ENCODE measurements at places on chromosomes 12 and 14.

- no peak for DNase-seq
Observed at GRCh38 chr12:47803191-47803875, 16.4 kb downstream of the HDAC7 start.

DNA sequence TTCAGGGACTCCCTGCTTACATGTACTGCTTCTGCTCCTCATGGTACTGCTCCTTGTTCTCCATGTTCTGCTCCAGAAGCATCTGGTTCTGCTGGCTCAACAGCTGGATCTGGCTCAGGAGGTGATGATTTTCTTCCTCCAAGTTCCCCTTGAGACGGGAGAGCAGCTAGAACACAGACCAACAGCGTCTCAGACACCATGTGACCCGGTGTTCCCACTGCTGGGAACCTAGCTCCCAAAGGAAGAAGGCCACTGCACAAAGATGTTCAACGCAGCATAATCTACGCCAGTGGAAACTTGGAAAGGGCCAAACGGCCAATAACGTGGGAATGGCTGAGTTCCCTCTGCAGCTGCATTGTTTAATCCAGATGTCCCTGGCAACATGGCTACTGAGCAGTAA is 49.6 kb upstream of the GPR68 start:
- no peak for DNase-seq

DNA sequence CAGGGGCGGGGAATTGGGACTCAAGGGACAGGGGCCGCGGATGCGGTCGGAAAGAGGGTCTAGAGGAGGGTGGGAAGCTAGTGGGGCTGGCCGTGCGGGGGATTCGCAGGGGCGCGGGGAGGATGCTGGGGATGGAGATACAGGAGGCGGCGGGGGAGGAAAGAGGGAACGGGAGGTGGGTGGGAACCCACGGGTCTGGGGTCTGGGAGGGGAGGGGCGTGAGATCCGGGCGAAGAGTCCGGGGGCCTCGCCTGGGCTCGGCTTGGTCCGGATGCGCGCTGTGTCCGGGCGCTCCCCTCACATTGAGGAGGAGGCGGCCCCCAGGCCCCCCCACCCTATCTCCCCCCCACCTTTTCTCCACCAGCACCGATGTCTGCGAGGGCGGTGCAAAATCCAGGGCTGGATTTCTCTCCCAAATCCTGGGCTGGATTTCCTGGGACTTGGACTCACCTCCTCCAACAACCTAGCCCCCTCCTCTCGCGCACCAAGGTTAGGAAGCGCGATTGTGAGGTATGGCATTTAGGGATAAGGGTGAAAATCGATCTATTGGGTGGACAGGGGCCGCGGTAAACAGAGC is at the start of gene AGAP2:
Gene AGAP2 (minus strand): TSS at position 82 of the 577 bp plus-strand sequence. CDS start 496 bp downstream, outside the sequence.
- no peak for DNase-seq

GRCh38 chr14:102046337-102047278 is 40.2 kb downstream of the HSP90AA1 start:
- DNase-seq, result no peak

DNA sequence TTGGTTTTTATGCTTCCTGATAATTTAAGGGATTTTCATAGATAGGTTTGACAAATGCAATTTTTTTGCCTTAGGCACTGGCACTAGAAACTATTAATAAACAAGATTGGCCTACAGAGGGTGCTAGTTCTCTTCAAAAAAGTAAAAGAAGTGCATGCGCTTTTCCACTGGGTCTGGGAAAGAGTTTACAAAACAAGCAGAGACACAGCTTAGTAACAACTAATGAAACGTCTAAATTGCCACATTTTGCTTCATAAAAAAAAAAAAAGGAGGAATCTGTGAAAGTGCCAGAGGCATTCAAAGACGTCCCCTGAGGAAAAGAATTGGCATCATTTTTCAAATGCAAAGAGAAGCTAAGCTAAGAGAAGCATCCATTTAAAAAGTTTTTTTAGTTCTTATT is 58.3 kb upstream of the EEA1 start:
- no peak for DNase-seq

DNA sequence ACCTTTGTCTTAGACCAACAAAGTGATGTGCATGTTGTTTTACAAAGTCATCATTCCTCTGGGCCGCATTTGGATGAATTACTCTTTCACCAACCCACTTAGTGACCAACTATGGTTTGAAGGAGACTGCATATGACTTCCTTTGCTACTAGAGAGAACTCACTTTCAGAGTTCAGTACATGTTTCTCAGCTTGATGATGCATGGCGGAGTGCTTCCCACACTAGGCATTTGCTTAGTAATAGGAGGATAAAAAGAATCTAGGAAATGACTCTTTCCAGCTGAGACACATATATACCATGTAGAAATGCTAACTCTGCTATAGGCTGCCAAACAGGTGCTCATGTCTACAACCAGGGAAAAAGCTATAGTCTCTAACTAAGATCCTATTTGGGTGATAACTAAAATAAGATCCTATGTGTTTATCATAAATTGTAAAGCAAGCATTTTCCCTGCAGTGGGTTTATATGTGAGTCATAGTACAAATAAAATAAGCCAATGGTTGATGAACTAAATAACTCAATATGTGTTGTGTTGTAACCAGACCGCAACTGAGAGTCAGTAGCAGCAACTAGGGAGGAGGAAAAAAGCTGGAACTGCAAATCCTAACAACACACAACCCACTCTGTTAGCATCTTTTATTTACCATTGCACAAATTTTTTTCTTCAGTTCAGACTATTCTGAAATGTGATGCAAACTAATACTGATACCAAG is 87.2 kb downstream of the TSPAN8 start:
- DNase-seq, result no peak

- DNase-seq, result no peak
Observed at GRCh38 chr12:51773145-51773869, 75.2 kb downstream of the FIGNL2 start.

DNA sequence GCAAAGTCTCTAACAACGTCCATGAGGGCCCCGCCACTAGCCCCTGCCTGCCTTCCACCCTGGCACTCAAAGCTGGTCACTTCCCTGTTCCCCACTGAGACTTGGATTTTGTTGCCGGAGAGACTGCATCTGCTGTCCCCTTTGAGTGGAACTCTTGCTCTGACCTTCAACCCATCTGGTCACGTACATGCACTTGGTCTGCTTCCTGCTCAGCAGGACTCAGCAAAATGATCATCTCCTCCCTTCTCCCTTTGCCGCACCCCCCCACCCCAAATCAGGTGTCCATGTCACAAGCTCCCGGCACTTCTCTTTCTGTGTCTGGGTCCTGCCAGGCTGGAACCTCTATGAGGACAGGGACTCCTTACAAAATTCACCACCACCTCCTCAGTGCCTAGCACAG is 180.9 kb downstream of the CHST11 start:
- no peak for DNase-seq

GRCh38 chr14:100122481-100123223 is 36.8 kb downstream of the DEGS2 start:
- DNase-seq, result no peak

- DNase-seq, result no peak
Observed at GRCh38 chr12:119829439-119829838, 47.7 kb downstream of the CIT start.

DNA sequence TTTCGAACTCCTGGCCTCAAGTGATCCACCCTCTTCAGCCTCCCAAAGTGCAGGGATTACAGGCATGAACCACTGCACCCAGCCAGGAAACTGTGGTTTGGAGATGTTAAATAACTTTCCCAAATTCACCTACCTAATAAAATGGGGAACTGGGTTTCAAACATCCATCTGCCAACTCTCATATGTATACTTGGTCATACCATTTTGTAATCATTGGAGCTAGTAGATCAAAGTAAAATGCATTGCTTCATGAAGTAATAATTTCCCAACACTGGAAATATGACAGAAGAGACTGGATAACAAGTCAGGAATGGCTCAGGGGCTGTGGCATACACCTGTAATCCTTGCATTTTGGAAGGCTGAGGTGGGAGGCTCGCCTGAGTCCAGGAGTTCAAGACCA is 5.3 kb upstream of the HECTD1 start:
- no peak for DNase-seq

DNA sequence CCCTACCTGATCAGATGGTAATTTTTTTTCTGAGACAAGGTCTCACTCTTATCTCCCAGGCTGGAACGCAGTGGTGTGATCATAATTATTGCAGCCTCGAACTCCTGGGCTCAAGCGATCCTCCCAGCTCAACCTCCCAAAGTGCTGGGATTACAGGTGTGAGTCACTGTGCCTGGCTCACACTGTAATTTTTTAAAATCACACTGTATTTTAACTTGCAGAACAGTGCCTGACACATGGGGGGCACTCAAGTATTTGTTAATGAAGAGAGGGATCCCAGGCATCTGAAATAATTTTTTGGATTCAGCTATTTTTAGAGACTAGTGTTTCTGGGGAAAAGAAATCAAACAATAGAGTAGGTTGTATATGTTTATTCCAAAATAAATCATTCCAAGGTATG is 21.7 kb downstream of the LIMA1 start:
- DNase-seq, result no peak

DNA sequence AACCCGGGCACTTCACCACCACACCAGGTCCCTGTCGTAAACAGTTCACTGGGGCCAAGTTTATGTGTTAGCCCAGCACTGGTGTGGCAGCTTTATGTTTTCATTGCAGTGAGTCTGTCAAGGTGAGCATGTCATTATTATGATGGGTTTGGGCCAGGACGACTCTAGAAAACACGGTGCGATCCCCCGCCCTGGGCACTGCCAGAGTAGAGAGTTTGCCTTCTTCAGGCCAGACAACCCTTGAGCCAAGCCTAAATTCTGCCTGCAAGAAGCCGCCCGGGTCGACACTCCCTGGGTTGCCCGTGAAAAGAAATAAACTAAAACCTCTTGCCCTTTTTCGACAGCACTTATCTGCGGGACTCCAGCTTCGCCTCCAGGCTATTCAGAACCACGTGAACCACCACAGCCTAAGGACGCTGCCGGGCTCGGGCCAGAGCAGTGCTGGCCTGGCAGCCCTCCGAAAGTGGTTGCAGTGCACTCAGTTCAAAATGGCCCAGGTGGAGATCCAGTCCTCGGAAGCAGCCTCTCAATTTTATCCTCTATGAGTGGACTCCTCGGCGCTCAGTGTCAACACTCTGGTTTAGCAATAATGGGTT is 81.8 kb downstream of the PRIMA1 start:
- no peak for DNase-seq

DNA sequence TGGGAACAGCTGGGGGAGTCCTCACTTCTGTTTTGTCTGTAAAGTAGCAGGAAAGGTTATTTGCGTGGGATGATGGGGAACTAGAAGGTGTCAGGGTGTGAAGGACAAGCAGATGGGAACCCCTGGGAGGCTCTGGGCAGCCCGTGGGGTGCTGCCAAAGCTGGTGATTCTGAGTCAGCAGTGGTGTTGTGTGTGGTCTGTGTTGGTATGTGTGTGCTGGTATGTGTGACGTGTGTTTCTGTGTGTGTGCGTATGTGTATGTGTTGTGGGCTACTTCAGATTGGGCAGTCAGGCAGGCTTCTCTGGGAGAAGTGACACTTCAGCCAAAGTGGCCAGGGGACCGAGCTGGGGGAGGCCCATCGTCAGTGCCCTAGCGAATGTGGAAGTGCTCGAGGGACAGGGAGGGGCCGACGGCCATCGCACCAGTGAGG is 15.3 kb upstream of the BDKRB2 start:
- no peak for DNase-seq

DNA sequence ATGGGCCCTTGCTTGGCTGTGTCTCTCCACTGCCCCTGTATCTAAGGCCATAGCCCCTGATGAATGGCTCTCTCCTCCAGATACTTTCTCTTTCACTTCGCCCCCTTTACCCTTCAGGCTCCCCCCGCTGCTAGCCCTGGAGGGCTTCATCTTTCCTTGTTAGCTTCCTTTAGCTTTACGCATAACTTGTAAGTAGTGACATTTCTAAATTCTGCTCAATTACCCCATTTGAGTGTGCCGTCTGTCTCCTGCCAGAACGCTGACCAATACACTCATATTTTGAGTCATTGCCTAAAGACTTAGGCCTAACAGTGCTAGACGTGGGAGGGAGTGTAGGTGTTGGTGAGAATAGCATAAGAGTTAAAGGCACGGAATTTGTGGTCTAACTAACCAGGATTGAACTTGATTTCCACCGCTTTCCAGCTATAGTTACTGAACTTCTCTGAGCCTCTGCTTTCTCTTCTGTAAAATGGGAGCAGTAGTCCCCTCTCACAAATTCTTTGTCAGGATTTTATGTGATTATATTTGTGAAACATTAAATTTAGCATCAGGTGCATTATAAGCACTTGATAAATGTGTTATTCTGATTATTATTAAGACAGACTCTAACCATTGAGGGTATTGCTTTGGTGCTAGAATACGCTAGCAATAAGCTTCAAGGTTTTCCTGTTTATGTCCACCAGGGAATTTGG is 129.3 kb downstream of the ZFP36L1 start:
- no peak for DNase-seq

DNA sequence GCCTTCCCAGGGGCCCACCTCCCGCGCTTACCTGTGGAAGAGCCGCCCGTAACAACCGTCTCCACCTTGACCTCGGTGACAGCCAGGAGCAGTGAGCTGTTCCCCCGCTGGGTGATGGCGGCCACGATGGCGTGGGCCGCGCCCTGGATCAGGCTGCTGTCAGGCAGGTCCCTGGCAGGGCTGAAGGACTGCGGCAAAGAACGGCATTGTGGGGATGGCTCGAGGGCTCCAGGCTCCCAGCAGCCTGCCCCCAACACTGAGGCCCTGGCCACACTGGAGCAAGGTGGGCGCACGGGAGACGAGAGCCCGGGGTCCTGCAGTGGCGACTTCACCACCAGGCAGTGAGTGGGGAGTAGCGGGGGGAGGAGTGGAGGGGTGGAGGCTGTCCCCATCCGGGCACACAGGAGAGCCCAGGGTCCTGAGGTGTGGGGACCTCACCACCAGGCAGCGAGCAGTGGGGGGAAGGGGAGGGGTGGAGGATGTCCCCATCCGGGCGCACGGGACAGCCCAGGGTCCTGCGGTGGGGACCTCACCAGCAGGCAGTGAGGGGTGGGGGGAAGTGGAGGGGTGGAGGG is 25.0 kb downstream of the JAG2 start:
- no peak for DNase-seq

GRCh38 chr14:34691206-34691605 is 23.2 kb downstream of the CFL2 start:
- DNase-seq, result no peak

DNA sequence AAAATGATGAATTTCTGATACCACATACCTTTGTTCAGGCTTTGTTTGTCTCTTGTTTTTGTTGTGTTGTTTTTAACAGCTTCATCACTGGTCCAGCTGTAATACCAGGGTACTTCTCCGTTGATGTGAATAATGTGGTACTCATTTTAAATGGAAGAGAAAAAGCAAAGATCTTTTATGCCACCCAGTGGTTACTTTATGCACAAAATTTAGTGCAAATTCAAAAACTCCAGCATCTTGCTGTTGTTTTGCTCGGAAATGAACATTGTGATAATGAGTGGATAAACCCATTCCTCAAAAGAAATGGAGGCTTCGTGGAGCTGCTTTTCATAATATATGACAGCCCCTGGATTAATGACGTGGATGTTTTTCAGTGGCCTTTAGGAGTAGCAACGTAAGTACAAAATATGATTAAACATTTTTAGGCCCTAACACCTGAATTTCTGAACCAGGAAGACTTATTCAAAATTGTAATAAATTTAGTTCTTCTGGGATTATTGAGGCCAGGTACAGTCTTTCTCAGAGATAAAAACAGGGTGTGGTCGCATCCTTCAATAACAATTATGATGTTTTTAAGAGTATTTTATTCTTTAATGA is 22.4 kb downstream of the RXYLT1 start:
- no peak for DNase-seq

All from activated naive CD4-positive, alpha-beta T cell (primary cell).